Stimulated activated CD4-positive, alpha-beta T cell treated with anti-CD3 and anti-CD28 coated beads, Interleukin-4, amount 100 ng/mL, for 48 hours (primary cell): ENCODE measurements at places on chromosomes 11 and 22.

- DNase-seq: no peak
Observed at GRCh38 chr22:48478124-48478523, 1349.5 kb downstream of the BRD1 start.

- peak; percentile 88 for DNase-seq
Observed at GRCh38 chr11:819943-820649, 1.4 kb downstream of the PNPLA2 start.

GRCh38 chr22:42248995-42249394 is 21.5 kb downstream of the TCF20 start:
- no peak for DNase-seq

GRCh38 chr11:114290503-114291235 is 5.5 kb upstream of the NNMT start:
- no peak for DNase-seq

- DNase-seq: no peak
Observed at GRCh38 chr22:26540119-26540518, 27.8 kb upstream of the TFIP11 start.

DNA sequence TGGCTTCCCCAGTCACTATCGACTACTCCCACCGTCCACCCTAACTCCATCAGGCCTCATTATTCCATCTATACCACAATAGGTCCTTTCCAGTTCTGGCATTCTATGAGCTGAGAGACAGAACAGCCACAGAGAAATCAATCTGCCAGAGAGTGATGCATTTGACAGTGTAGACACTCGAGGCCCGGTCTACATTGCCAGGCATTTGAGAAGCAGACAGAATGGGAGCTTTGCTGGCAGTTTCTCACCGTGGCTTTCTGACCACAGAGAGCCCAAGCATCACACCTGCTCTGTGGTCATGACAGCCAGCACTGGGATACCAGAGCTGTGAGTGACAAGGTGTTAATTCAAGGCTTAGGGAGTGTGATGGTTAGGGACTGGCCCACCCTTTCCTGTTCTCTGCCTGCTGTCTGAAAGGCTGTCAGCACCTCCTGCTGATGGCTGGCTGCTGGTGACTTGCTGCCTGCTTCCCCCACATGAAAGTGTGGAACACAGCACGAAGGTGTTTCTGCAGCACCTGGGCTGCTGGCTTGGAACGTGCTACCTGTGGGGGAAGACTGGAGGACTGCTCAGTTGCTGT is 137.8 kb downstream of the KIRREL3 start:
- no peak for DNase-seq

- no peak for DNase-seq
Observed at GRCh38 chr22:41822317-41823057, 10.4 kb upstream of the SREBF2 start.

GRCh38 chr11:18394928-18395734 is 768 bp downstream of the LDHA start:
- DNase-seq: no peak

- DNase-seq: no peak
Observed at GRCh38 chr11:45525393-45525792, 140.0 kb downstream of the CHST1 start.

DNA sequence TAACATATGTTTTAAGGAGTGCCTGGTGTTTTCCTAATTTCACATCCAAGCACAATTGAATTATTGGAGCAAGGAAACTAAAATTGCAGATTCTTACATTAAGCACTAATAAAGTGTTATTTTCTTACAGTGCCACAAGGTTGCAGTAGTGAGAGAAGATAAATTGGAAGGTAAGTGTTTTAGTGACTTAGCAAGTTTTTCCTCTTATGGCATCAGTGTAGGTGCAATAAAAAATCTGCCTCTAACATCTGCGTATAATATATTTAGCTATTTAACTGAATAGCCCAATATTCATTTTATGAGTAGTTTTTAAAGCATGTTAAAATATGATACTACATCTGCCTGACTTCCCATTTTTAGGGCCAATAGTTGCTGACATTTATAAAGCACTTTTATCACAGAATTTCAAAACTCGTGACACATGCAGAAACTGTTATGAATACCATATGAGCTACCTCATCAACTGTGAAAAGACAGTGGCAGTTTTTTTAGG is 19.0 kb downstream of the POLD3 start:
- DNase-seq: no peak

DNA sequence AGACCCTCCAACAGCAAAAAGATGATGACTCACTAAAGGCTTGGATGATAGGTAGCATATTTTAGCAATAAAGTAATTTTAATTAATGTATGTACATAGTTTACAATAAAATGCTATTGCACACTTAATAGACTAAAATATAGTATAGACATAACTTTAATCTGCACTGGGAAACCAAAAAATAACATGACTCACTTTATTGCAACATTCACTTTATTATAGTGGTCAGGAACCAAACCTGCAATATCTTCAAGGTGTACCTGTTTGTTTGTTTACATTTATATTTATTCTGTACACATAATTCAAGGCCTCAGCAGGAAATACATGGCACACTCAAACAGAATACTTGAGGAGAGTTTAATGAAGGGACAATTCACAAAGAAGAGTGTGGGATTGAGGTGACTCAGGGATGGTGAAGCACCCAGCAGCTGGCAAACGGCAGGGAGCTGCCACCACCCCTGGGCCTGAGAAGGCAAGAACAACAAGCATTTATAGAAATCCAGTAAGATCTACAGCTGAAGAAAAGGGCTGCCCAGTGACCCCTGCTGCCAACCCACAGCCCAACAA is 51.5 kb upstream of the POU2AF2 start:
- DNase-seq: no peak

DNA sequence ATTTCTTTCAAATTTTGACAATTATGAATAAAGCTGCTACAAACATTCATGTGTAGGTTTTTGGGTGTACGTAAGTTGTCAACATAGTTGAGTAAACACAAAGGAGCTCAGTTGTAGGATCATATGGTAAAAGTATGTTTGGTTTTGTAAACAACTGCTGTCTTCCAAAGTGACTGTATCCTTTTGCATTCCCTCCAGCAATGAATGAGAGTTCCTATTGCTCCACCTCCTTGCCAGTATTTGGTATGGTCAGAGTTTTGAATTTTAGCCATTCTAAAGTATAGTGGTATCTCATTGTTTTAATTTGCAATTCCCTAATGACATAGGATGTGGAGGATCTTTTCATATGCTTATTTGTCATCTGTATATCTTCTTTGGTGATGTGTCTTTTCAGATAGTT is 28.0 kb upstream of the PHOX2A start:
- DNase-seq: no peak

GRCh38 chr22:23128269-23129108 is 13.3 kb downstream of the RSPH14 start:
- peak; percentile 69 for DNase-seq

DNA sequence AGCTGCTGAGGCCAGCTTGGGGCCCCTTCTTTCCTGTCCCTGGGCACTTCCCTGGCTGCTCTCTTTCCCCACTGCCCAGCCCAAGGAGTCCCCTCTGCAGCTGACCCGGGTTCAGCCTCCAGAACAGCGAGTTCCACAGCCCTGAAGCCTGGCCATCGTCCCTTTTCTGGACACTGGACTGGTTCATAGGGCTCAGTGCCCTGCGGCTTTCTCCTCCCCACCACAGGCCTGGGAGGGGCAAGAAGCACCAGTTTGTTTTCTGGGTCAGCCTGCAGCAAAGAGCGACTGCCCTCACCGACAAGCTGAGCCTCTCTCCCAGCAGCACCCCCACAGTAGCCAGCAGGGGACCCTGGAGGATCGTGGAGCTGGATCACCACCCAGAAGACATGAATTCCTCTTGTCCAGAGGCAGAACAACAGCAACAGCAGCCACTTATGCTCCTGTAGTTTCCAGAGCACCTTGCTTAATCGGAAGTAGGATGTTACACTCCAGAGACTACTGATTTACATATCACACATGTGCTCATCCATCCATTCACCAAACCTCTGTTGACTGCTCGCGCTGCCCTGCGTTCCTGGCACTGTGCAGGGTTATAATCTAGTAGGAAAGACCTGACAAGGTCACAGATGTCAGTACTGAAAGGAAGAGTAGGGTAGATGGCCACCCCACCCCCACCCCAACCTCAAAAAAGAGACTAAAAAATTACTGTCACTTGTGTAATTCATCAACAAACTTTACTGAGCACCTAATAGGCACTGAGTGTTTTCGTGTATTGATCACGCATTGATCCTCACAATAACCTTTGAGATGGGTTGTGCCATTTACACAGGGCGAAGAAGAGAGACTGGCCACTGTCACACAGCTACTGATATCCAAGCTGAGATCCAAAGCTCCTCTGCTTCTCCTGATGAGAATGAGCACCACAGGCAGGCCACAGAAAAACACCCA is 13.0 kb upstream of the CXCR5 start:
- no peak for DNase-seq

DNA sequence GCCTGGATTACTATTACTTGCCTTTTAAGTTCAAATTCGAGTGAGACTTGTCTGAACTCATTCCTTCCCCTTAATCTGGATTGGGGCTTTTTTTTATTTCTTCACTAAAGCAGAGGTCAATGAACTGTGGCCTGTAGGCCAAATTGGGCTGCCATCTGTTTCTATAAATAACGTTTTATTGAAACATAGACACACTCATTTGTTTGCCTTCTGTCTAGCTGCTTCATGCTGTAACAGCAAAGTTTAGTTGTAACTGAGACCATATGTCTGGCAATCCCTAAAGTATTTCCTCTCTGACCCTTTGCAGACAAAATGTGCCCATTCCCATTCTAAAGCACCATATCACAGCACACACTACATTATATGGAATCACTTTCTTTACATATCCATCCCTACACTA is 207.9 kb upstream of the ISX start:
- no peak for DNase-seq

DNA sequence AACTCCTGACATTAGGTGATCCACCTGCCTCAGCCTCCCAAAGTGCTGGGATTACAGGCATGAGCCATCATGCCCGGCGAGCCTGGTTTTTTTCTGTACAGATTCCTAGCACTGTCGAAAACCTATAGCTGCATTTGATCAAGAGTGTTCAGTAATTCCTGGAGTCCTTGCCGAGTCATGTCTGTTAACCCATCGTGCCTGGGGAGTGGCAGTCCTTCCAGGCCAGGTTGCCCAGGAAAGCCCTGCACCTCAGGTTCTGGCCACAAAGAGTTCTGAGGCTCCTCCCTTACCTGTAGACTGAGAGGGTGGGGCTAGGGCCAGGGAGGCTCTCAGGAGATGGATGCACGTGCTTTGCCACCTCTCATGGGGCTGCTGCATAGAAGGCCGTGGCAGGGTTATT is 17.0 kb downstream of the YDJC start:
- DNase-seq: no peak

- DNase-seq: no peak
Observed at GRCh38 chr11:995044-995751, 41.3 kb downstream of the MUC6 start.

DNA sequence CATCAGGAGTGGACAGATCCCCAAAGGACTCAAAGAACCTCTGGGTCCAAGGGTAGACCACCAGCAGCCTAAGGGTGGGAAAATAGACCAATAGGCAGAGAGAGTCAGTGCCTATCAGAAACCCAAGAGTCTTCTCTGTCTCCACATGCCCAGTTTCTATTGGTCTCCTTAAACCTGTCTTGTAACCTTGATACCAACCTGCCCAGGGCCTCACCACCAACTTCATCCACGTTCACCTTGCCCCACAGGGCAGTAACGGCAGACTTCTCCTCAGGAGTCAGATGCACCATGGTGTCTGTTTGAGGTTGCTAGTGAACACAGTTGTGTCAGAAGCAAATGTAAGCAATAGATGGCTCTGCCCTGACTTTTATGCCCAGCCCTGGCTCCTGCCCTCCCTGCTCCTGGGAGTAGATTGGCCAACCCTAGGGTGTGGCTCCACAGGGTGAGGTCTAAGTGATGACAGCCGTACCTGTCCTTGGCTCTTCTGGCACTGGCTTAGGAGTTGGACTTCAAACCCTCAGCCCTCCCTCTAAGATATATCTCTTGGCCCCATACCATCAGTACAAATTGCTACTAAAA is at the start of gene HBB:
Gene HBB (minus strand): TSS at position 340 of the 579 bp plus-strand sequence. CDS start 50 bp downstream, at position 290.
- DNase-seq: no peak

DNA sequence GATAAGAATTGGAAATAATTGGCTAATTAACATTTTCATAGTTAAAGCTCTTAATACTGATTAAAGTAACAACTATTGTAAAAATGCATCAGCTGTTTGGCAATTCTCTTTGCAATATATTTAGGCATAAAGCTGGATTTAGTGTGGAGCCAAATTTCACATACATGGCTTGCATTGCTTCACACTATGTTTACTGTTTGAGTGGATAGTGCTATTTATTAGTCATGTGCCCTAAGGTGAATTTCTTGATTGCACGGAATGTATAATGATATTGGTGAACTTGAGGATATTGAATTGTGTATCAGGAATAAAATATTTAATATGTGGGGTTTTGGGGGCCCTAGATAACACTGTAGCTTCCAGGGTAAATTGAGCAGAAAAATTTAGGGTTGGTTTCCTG is 100.9 kb downstream of the AASDHPPT start:
- no peak for DNase-seq

DNA sequence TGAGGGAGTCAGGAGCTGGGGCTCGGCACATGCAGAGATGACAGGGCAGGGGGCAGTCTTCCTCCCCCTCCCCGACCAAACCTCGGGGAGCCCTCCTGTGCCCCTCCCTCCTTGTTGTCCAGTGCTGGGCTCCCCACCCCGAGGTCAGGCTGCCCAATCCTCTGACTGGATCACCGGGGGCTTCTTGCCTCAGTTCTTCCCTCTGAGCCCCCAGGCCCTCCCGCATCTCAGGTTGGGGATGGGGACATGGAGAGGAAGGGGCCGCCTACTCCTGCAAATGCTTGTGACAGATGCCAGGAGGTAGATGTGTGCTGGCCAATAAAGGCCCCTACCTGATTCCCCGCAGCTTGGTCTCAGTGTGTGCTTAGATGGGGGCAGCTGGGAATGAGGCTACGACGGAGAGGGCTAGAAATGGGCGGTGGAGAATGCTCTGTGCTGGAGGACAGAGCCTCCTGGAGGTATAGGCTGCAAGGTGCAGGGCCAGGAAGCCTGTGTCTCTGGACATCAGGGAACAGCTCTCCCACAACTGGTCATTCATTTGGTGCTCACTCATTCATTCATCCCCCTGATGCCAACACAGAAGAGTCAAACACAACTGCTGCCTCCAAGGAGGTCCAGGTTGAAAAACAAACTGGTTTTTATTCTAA is 8.4 kb downstream of the RHBDD3 start:
- DNase-seq: no peak
